ENCODE measurements at places on chromosomes 11 and 22.

- no peak for DNase-seq
Measured at GRCh38 chr11:118124929-118125535, 27.6 kb downstream of the SCN4B start.

DNA sequence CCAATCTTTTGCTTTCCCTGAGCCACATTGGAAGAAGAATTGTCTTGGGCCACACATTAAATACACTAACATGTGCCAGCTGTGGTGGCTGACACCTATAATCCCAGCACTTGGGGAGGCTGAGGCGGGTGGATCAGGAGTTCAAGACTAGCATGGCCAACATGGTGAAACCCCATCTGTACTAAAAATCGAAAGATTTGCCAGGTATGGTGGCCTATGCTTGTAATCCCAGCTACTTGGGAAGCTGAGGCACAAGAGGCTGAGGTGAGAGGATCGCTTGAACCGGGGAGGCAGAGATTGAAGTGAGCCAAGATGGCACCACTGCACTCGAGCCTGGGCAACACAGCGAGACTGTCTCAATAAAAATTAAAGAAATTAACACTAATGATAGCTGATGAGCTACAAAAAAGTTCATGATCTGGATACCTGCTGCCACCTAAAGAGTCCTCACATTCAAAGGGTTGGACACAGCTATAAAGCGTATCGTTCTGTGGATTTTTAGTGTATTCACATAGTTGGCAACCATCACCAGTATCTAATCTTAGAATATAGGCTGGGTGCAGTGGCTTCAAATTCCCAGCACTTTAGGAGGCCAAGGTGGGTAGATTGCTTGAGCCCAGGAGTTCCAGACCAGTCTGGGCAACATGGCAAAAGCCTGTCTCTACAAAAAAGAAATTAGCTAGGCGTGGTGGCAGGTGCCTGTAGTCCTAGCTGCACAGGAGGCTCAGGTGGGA is 3.4 kb upstream of the LDHC start:
- DNase-seq: peak; percentile 15

DNA sequence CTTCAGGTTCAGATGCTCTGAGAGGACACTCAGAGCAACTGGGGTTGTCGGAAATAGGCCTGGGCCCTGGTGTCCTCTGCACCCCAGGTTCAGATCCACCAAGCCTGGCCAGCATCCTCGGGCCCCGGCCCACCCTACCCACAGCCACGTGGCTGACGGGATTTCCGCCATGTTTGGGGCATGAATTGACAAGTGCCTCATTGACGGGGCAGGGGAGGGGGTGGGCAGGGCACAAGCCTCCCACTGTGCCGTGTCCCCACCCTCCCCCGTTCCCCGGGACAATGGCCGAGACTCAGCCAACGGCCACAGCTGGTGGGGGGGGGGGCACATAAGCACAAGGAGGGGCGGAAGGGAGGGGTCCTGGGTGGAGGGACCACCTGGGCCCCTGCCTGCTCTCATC is 8.5 kb downstream of the MYRF start:
- DNase-seq: no peak

DNA sequence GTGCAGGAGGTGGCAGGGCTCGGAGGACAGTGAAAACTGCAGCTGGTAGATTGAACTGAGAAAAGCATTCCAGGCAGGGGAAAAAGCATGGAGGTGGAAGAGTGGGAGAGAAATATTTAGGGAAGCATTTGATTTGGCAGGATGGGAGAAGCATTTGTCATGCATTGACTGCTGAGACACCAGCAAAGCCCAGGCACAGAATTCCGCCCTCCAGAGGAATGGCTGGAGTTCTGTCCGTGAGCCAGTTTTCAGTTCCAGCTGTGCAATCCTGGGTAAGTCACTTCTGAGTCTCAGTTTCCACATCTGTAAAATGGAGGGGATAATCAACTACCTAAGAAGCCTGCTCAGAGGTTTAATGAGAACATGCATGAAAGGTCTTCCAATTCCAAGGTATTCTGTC is 4.3 kb upstream of the TSKU start:
- DNase-seq: no peak

GRCh38 chr22:22058633-22059290 is 76.2 kb upstream of the TOP3B start:
- no peak for DNase-seq

DNA sequence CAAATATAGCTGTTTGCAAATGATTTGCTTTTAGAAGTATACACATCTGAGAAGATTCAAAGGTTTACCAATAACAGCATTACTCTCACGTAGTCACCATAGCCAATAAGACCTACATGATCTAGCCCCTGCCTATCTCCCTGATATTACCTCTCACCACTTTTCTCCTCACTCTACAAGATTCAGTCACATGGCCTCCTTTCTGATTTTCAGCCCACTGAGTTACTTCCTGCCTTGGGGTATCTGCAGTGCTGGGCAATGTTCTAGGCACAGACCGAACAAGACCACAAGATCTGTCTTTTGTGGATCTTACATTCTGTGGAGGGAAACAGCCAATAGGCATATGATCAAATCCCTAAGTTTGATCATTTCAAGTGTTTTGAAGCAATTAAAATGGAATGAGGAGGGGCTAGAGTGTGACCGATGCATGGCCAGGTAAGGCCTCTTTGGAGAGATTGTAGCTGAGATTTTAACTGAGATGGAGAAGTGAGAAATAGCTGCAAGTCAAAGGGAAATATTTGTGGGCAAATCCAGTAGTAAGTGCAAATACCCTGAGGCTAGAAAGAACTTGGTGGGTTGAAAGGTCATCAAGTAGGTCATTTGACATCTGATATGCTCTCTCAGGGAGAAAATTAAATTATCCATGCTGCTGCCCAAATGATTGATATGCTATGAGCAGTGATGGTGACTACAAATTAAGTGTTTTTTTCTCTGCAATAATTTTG is 43.1 kb downstream of the ARL14EP start:
- DNase-seq: no peak

DNA sequence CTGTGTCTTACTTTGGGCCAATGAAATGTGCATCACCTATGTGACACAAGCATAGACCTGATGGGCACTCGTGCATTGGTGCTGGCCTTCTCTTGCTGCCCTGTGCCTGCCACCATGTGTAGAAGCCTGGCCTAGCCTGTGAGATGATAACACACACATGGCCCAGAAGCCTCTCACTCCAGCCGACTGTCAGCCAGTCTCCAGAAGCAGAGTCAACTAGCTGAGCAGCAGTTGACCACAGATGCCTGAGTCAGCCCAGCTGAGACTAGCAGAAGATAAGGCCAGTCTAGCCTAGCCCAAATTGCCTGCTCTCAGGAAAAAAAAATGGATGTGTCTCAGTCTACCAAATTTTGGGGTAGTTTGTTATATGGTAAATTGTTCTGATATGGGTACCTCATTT is 46.2 kb downstream of the CSNK2A3 start:
- DNase-seq: no peak

DNA sequence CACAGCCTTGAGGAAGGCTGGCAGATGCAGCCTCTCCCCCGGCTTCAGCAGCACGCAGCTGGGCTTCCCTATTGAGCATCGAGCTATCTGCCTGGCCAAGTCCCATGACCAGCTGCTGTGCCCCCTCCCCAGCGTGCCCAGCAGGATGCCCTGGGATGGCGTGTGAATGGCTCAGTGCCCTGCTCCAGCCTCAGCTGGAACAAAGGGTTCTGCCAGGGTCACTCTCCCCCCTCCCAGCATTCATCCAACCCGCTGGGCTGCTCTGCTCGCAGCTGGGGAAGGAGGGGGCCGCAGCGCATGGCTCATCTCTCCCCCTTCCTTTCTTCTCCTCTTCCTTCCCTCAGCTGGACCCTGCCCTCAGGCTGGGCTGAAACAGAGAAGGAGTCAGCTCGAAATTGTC is 14.5 kb downstream of the LRP4 start:
- no peak for DNase-seq

GRCh38 chr11:17208257-17208999 is 642 bp upstream of the PIK3C2A start:
- peak; percentile 79 for DNase-seq

GRCh38 chr22:38249803-38250642 is 22.8 kb downstream of the TMEM184B start:
- DNase-seq: no peak

DNA sequence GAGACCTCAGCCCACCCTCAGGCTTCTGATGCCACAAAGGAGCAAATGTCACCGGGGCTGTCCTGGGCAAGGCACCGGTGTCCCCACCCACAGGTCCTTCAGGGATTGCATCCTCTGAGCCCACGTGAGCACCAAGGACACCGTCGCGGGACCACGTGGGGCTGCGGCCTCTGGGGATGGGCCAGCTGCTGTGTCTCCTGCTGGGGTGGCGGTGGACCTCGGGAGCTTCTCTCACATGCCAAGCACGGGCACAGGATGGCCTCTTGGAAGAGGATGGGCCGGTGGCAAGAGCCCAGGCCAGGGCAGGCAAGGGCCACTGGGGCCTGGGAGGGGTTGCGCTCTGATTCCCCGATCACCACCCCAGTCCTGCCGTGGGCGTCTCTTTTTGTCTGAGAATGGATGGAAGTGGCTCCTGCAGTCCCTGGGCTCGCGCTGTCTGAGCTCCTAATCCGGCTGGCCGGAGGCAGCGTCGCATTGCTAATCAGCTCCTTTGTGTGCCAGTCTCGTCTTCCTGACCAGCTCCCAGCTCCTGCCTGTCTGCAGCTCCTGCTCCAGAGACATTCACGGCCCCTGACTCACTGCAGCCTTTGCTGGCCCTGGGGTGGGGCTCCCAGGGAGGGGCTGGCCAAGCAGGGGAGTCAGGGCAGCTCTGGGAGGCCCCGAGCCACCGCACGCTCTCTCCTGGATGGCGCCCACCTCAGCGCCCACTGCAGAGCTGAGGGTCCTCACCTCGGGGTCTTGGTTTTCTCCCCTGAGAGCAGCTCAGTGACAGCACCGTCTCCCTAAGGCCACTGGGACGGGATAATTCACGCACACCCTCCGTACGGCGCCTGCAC is 146.7 kb downstream of the CTTN start:
- DNase-seq: no peak

DNA sequence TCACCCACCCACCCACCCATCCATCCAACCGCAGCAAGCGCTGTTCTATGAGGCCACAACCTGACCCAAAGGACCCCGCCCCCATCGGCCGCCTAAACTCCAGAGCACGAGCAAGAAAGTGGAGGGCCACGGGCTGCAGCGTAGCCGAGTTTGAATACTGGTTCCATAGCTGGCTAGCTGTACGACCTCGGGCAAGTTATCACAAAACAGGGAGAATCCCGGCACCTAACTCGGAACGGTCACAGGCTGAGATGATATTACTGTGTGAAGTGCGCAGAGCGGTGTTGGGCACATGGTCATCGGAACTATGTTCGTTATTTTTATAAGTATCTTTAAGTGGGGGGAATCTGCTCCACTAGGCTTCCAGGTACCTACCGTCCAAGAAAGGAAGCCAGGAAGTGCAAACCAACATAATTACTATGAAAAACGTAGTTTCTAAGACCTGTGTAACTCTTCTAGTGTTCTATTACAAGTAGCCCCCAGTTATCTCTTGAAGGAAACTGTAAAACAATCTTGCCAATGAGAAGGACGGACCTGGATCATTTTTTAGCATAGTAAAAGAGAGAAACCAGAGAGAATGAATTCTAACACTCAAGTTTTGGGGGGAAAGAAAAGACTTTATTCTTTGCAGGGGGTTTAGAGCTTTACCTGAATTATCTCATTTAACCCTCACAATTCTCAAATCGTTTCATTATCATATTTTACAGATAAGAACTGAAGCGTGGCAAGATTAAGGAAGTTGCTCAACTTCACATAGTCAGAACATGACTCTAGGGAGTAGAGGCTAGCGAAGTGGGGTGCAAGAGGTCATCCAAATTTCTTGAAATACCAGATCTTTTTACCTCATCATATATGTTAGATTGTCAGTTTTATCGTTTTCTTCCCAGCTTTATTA is 663 bp upstream of the BUD13 start:
- DNase-seq: peak; percentile 59

DNA sequence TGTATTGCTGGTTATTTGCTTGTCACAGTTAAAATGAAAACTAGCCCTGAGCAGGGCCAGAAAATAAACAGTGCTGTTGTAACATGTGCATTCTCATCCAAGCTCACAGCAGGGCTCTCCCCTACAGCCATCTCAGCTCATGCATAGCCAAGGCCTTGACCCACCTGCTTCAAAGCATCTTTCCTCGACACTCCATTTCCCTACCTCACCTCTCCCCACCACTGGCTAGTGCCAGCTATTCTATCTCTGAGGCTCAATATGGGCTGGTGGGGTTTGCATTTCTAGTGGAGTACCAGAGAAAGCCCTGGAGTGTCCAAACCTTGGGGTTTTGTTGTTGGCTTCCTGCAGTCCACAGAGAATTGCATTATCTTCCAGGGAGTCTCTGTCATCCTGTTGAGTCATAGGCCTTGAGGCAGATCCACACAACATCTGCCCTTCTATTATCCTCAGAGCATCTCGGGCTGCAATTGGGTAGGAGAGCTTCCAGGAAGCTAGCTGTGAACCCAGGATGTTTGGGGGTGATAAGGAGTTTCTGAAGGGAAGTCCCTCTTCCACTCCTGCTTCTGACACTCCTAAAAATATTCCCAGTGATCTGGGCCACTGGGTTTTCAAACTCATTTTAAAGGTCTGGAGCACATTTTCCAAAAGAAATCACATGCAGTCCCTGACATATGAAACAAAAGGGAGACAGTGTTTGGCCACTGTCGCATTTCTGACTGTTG is 36.1 kb upstream of the AMOTL1 start:
- DNase-seq: peak; percentile 94

- DNase-seq: no peak
Measured at GRCh38 chr11:27719546-27719925, 19.3 kb upstream of the BDNF start.

Data from amniotic epithelial cell (primary cell).